ENCODE measurements at places on chromosomes 6 and 20.
A peak's percentile ranks its signal among the peaks of the same experiment; 100 is the strongest.

- no peak for DNase-seq
Measured at GRCh38 chr6:122028933-122029522, 370.4 kb upstream of the HSF2 start.

- DNase-seq: no peak
Measured at GRCh38 chr20:36873498-36874189, 2.3 kb upstream of the TLDC2 start.

- DNase-seq: no peak
Measured at GRCh38 chr6:84177241-84177640, 50.2 kb downstream of the CEP162 start.

DNA sequence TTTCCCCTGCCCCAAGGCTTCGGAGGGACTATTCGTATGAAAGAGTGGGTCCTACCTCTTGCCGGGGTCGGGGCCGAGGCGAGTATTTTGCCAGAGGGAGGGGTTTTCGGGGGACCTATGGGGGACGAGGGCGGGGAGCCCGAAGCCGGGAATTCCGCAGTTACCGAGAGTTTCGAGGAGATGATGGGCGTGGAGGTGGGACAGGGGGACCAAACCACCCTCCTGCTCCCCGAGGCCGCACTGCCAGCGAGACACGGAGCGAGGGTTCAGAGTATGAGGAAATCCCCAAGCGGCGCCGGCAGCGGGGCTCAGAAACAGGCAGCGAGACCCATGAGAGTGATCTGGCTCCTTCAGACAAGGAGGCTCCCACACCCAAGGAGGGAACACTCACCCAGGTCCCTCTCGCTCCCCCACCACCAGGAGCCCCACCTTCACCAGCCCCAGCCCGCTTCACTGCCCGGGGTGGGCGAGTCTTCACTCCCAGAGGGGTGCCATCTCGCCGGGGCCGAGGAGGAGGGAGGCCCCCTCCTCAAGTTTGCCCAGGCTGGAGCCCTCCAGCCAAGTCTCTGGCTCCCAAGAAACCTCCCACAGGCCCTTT lies 11.3 kb downstream of the PRRC2A start:
- DNase-seq: no peak

- no peak for DNase-seq
Measured at GRCh38 chr6:36289281-36289878, 19.5 kb downstream of the PNPLA1 start.

- no peak for DNase-seq
Measured at GRCh38 chr20:8714206-8714605, 354.7 kb upstream of the PLCB4 start.

DNA sequence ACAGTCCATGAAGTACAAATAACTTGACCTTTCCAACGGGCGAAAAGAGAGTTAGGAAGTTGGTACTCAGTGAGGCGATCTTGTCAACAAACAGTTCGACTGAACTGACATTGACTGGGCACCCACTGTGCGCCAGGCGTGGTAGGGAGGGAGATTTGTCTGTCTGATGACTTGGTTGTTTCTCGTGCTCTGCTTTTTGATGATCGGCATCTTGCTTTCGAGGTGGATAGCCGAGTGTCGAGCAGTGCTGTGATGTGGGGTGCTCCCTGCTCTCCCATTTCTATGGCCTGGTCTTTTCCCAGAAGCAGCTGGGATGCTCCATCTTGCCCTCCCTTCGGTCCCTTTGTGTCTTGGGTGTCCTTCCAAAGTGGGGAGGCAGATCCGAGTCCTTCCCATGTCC lies 30.4 kb downstream of the RPP40 start:
- DNase-seq: no peak

GRCh38 chr6:11224252-11224965 lies 8.1 kb downstream of the NEDD9 start:
- DNase-seq: peak; percentile 87

DNA sequence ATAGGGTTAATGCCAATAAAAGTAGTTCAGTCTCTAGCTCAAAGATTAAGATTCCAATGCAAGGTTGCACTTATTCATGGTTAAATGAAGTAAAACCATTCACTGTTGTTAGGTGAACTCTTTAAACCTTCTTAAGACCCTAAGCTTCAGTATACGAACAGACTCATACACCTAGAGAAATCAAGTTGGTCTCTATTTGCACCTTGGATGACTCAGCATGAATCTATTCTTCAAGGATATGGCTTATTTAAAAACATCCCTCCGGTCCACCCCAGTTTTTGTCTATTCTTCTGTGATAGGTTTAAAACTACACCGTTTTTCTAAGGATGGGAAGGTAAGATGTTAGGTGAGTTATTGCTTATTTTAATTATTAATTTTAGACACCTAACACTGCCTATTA lies 932 bp upstream of the TAAR9 start:
- DNase-seq: no peak

DNA sequence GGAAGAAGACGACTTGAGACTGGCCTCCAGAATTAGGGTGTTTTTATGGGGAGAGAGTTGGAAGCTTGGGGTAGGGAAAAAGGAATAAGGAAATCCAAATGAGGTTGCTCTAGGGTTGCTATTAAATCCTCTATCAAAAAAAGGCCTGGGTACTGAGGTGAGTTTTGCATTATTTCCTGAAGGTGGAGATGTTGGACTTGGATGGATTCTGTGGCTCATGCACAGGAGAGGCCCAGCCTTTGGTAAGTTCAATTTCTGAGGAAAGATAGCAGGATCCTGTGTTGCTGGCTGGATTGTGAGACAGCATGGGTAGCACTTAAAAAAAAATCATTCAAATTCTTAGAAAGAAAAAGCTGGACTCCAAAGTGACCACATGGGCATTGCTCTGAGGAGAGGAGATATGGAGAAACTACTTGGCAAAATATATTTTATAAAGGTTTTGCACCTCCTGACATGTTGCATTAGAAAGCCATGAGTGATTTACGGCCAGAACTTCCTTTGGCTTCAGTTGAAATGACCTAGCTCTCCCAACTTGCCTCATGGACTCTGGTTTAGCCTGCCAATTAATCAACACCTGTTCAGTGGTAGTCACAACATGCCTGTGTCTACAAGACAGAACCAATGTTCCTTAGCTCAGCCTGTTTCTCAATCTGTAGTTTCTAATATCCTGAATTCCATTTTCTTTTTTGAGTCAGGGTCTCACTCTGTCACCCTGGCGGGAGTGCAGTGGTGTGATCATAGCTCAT lies 152.1 kb upstream of the RALGAPA2 start:
- DNase-seq: no peak

- DNase-seq: peak; percentile 50
Measured at GRCh38 chr6:112007805-112008204, 46.1 kb upstream of the CCN6 start.

DNA sequence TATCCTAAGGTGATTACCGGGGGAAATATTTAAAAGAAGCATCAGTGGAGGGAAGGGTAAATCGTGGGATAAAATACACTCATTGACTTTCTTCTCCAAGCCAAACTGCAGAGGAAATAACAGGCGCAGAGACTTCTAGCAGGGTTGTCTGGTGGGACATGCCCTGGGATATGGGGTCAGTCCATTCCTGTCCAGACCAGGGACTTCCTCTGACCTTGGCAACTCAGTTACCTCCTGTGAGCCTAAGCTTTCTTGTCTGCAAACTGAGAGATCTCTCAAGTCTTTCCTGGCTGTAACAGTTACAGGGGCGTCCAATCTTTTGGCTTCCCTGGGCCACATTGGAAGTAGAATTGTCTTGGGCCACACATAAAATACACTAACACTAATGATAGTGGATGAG lies 21.7 kb upstream of the PHACTR2 start:
- DNase-seq: no peak

GRCh38 chr6:85081102-85081501 lies 316.7 kb upstream of the TBX18 start:
- DNase-seq: peak; percentile 31

- DNase-seq: no peak
Measured at GRCh38 chr6:111765763-111766162, 107.5 kb downstream of the FYN start.

DNA sequence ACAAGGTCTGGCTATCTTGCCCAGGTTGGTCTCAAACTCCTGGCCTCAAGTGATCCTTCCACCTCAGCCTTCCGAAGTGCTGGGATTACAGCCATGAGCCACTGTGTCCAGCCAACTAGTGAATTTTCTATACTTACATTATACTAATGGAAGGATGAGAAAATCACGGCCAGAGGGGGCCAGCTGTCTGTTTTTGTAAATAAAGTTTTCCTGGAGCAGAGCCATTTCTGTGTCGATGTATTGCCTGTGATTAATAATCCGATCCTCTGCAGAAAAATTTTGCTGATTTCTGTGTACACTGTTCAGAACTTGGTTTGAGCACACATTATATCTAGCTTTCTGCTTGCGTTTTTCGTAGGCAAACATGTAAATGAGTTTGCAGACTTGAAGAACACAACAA lies 28.8 kb downstream of the PTPRT start:
- no peak for DNase-seq

- no peak for DNase-seq
Measured at GRCh38 chr6:43172104-43173007, 1.3 kb downstream of the SRF start.

DNA sequence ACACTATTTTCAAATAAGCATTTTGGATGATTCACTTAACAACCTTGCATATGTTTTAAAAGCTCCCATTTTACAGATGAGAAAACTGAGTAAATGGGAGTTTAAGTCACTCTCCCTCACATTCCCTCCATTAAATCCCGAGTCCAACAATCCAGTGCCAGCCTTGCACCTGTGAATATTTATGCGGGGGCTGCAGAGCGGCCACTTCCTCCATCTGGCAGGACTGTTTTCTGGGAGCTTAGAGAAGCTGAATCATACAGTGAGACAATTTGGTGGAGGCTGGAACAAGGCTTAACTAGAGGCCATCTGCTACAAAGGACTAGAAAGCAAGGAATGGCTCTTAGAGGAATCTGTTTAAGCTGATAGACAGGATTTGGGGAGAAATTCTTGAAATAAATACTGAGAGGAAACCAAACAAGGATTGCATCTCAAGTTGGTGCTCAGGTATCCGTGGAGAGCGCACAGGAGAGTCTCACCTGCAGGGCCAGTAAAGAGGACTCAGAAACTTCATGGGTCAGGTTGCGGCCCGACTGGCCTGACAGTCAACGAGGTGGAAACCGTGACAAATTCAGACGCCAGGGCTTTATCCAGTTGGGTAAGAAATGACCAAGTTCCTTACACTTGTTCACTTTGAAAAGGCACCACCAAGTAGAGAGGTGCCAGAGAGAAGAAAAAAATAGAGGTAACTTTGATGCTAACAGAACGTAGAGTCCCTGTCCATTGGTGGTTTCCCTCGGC lies 478.5 kb downstream of the QKI start:
- no peak for DNase-seq

Measured in fibroblast of skin of back (primary cell).